Esophagus muscularis mucosa (tissue), 4 donors: ENCODE measurements at places on chromosomes 1 and 21.

GRCh38 chr1:20212085-20212684 lies 25.9 kb upstream of the PLA2G2C start:
- H3K27me3 ChIP-seq: no peaks in the 10 kb centered on the region
- H3K4me1 ChIP-seq: peaks cover 13% of the 10 kb centered on the region
- no peak overlapping the region for H3K4me3 ChIP-seq

- peak; percentile 42 for DNase-seq
- no peaks in the 10 kb centered on the region for H3K4me1 ChIP-seq
- H3K27me3 ChIP-seq: no peaks in the 10 kb centered on the region
- no peaks in the 10 kb centered on the region for H3K36me3 ChIP-seq
- H3K27ac ChIP-seq: no peak overlapping the region
Measured at GRCh38 chr1:245752561-245752960, 597.8 kb downstream of the KIF26B start.

- H3K27me3 ChIP-seq: no peaks in the 10 kb centered on the region
- H3K4me1 ChIP-seq: peaks cover 38% of the 10 kb centered on the region
- DNase-seq: no peak
- no peaks in the 10 kb centered on the region for H3K36me3 ChIP-seq
- H3K27ac ChIP-seq: peak overlapping the region; percentile 74
Measured at GRCh38 chr1:232574889-232575762, 54.8 kb downstream of the SIPA1L2 start.

DNA sequence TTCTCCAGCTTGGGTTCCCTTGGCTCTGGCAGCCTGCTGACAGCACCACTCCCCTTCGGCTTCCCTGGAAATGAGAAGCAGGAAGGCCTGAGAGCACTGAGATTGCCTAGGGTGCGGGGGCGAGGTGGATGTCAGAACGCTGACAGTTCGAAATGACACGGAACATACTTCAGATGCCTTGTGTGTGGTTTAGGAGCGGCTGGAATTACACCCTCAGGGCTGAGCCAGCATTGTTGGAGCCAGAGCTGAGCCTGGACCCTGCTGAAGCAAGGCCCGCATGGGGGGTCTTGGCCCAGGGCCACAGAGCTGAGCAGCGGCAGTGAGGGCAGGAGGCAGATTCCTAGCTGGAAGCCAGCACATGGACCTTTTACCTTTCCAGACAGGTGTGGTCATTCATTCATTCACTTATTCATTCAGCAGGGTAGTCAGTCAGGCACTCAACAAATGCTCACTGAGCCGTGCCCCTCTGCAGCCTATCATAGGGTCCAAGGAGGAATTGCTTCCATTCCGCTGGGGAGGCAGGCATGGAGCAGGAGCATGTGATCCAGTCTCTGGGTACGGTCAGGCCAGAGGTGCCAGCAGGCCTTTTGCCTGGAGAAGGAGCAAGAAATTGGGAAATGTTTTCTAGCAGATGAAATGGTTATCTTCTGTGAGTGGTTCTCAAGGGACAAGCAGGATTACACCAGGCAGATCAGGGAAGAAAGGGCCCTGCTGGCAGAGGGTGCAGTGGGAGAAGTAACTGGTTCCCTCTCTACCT lies 6.6 kb upstream of the FOXE3 start:
- no peak overlapping the region for H3K27ac ChIP-seq
- no peaks in the 10 kb centered on the region for H3K4me1 ChIP-seq
- H3K27me3 ChIP-seq: no peaks in the 10 kb centered on the region
- H3K36me3 ChIP-seq: no peaks in the 10 kb centered on the region
- no peak for DNase-seq

DNA sequence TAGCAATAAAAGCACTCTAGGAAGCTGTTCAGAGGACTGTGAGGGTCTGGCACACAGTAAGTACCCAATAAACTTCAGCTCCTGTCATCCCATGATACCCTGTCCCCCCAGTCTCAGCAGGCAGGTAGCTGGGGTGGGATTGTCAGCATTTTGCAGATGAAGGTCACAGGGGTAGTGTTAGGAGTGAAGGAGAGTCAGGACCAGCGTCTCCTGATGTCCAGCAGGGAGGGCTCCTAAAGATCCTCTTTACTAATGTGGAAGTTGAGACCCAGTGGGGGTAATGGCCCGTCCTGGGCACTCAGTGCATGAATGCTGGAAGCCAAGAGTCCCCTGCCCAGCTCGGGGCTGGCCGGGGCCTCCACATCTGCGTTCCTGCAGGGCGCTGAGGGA lies 31.3 kb upstream of the EDN2 start:
- no peak overlapping the region for H3K27ac ChIP-seq
- no peak for DNase-seq
- peaks cover 18% of the 10 kb centered on the region for H3K4me1 ChIP-seq
- no peaks in the 10 kb centered on the region for H3K27me3 ChIP-seq
- H3K4me3 ChIP-seq: peak overlapping the region; percentile 56

DNA sequence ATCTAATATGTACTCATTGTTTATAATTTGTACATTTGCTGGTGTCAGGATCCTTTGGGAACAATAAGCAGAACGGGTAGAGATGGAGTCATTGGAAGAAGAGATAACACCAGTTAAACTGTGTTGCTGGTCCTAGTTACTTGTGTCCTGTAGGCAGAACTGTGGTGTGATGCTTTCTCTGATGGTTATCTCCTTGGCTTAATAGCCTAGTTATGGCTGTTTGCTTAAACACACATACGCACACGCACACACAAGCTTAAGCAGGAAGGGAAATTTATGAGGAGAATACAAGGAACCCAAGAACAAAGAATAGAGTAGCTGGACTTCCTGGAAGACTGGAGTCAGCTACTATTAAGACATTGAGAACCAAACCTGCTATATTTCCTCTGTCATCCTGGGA lies 5.7 kb upstream of the PKN2 start:
- no peaks in the 10 kb centered on the region for H3K36me3 ChIP-seq
- no peak for DNase-seq
- no peak overlapping the region for H3K4me3 ChIP-seq
- H3K27ac ChIP-seq: no peak overlapping the region

DNA sequence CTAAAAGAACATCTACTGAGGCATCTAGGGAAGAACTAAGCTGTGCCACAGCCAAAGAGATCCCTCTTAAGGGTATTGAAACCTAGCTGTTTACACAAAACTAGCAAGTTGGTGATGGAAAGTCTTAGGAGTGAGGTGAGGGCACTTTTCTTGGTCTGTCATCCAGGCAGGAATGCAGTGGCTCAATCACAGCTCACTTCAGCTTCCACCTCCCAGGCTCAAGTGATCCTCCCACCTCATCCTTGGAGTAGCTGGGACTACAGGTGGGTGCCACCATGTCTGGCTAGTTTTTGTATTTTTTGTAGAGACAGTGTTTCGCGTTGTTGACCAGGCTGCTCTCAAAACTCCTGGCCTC lies 2.4 kb downstream of the PLEKHO1 start:
- peaks cover 76% of the 10 kb centered on the region for H3K4me1 ChIP-seq
- H3K27ac ChIP-seq: peak overlapping the region; percentile 93
- H3K27me3 ChIP-seq: no peaks in the 10 kb centered on the region
- no peak for DNase-seq
- peak overlapping the region; percentile 95 for H3K4me3 ChIP-seq

DNA sequence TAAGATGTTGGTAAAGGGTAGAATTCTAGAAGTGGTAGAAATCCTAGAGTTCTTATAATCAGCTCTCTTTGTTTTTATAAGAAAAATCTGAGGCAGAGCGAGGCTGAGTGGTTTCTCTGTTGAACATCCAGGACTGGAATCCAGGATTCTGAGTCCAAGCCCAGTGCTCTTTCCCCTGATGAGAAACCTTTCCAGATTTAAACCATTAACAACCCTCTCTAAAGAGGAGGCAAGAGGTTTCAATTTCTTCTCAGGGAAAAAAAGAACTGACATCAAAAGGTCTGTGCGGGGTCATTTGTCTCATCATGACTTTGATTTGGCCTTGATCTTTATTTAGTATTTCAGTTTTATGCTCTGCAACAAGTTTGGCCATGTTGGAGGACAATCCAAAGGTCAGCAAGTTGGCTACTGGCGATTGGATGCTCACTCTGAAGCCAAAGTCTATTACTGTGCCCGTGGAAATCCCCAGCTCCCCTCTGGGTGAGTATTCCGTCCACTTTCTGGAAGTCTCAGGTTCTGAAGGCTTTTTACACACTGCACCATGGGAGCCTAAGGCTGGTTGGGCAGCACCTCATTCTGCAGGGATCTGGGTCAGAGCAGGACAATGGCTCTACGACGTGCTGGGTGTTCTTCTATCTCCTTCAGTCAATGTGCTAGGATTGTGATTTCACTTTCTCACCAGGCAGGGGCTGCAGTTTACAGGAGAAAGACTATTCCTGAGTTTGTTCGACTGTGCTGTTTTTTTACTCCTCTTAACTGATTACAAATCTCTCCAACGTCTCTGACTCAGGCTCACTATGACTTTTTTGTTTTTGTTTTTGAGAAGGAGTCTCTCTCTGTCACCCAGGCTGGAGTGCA lies 18.9 kb upstream of the CCT8 start:
- H3K4me3 ChIP-seq: no peak overlapping the region
- no peak overlapping the region for H3K27ac ChIP-seq
- no peak for DNase-seq

- peaks cover 16% of the 10 kb centered on the region for H3K27me3 ChIP-seq
- H3K4me3 ChIP-seq: no peak overlapping the region
Measured at GRCh38 chr1:37259019-37259418, 215.4 kb upstream of the ZC3H12A start.

- no peaks in the 10 kb centered on the region for H3K36me3 ChIP-seq
- H3K27ac ChIP-seq: no peak overlapping the region
- H3K4me3 ChIP-seq: no peak overlapping the region
Measured at GRCh38 chr1:193479187-193479586, 292.8 kb upstream of the B3GALT2 start.

DNA sequence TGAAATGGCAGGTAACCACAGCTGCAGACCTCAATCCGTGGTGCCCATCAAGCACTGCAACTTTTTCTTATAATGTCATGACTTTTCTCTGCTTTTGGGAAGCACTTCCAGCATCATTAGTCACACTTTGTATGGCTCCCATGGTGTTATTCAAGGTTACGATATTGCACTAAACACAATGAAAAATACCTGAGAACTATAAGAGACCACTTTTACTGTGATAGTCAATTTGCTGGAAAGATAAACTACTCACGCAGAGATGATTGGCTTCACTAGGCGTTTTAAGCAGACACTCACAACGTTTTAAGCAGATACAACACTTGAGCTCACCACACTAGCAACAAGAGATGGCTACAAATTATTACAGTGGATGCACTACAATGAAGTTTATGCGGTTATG lies 103.2 kb upstream of the CHRM3 start:
- H3K36me3 ChIP-seq: no peaks in the 10 kb centered on the region
- H3K4me1 ChIP-seq: peaks cover under 1% of the 10 kb centered on the region
- no peaks in the 10 kb centered on the region for H3K27me3 ChIP-seq
- no peak overlapping the region for H3K4me3 ChIP-seq
- no peak overlapping the region for H3K27ac ChIP-seq

DNA sequence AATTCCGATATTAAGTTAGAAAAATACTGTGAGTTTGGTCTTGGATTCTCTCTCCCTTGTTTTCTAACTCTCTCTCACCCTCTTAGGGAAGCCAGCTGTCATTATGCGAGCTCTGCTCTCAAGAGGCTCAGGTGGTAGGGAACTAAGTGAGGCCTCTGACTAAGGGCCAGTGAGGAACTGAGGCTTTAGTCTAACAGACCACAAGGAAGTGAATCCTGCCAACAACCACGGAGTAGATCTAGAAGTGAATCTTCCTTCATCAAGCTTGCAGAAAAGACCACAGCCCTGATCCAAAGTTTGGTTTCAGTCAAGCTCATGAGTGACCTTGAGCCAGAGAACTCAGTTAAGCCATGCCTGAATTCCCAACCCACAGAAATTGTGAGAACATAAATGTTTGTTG lies 180.1 kb upstream of the PRMT6 start:
- H3K4me3 ChIP-seq: no peak overlapping the region
- peaks cover 5% of the 10 kb centered on the region for H3K4me1 ChIP-seq
- H3K27me3 ChIP-seq: no peaks in the 10 kb centered on the region

- no peak overlapping the region for H3K27ac ChIP-seq
- H3K36me3 ChIP-seq: peaks cover 33% of the 10 kb centered on the region
- no peak for DNase-seq
- H3K4me3 ChIP-seq: no peak overlapping the region
- no peaks in the 10 kb centered on the region for H3K27me3 ChIP-seq
- no peaks in the 10 kb centered on the region for H3K4me1 ChIP-seq
Measured at GRCh38 chr1:227032396-227032795, 92.3 kb downstream of the COQ8A start.

DNA sequence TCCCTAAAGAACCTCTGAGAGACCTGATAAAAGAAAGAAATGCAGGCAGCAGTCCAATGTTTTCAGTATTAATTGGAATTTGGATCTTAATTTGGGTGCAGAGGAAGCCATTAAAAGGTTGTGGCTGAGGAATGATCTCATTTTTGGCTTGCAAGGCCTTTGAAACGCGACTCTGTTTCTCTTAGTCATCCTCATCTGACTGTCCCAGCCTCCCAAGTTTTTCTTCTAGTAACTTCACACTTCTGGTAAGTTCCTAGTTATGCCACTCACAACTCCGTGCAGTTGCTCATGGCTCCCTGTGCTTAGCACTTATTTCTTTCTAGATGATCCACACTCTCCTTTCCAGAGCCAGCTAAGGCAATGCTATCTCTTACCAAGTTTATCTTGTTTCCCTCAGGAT lies 147.4 kb upstream of the USP24 start:
- H3K4me3 ChIP-seq: no peak overlapping the region
- H3K27ac ChIP-seq: peak overlapping the region; percentile 61
- DNase-seq: no peak
- H3K36me3 ChIP-seq: no peaks in the 10 kb centered on the region
- no peaks in the 10 kb centered on the region for H3K27me3 ChIP-seq
- H3K4me1 ChIP-seq: peaks cover 8% of the 10 kb centered on the region

DNA sequence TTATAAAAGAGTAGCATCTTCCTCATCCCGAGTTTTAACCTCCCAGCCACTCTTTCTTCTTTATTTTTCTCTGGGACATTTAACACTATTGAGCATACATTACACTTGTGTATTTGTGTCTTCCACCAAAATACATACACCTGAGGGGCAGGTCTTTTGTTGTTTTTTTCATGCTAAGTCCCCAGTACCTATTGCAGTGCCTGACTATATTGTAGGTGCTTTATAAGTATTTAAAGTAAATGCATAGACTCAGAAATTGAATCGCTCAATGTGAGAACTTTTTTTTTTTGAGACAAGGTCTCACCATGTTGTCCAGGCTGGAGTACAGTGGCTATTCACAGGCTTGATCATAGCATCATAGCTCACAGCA lies 7.8 kb upstream of the SEMA4A start:
- H3K27me3 ChIP-seq: peaks cover 9% of the 10 kb centered on the region
- H3K4me1 ChIP-seq: peaks cover 50% of the 10 kb centered on the region
- no peak for DNase-seq
- H3K36me3 ChIP-seq: peaks cover 3% of the 10 kb centered on the region
- H3K27ac ChIP-seq: no peak overlapping the region
